Mesothelial cell of epicardium (in vitro differentiated cells): ENCODE measurements at places on chromosomes 12 and 14. TPM values are rescaled to one million over a fixed set of nuclear protein-coding genes. Genes with fewer than 3 reads are reported as not detected.

- peaks cover 5% of the 10 kb centered on the region for H3K4me1 ChIP-seq
- DNase-seq, result no peak
- H3K27ac ChIP-seq, result no peak overlapping the region
- no peak overlapping the region for H3K4me3 ChIP-seq
Observed at GRCh38 chr14:60183138-60183537, 17.9 kb upstream of the DHRS7 start.

DNA sequence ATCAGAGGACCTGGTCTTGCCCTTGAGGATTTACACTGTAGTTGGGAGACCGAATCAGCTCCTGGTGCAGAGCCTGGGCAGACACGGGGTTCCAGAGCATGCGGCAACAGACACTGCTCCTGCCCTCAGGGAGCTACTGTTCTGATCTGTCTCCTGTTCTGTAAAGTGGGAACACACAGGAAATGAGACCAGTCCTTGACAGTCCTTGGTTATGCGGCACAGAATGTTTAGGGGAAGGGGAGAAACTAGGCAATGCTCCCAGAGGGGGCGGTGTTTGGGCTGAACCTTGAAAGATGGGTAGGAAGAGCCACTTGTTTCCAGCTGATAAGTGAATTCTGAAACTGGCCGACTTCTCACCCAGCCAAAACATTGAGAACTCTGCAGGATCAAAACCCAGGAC is 132.4 kb downstream of the ZFP36L1 start:
- H3K4me1 ChIP-seq, result peaks cover 79% of the 10 kb centered on the region
- no peaks in the 10 kb centered on the region for H3K27me3 ChIP-seq

- DNase-seq, result no peak
- no peaks in the 10 kb centered on the region for H3K27me3 ChIP-seq
- H3K4me1 ChIP-seq, result peaks cover 4% of the 10 kb centered on the region
- no peak overlapping the region for H3K27ac ChIP-seq
Observed at GRCh38 chr12:132079200-132079599, 64.9 kb downstream of the DDX51 start.

GRCh38 chr12:106282457-106283097 is 20.0 kb upstream of the TCP11L2 start:
- H3K27ac ChIP-seq, result no peak overlapping the region
- no peak for DNase-seq
- H3K27me3 ChIP-seq, result peaks cover 2% of the 10 kb centered on the region
- peaks cover 1% of the 10 kb centered on the region for H3K4me1 ChIP-seq
- H3K4me3 ChIP-seq, result no peak overlapping the region

DNA sequence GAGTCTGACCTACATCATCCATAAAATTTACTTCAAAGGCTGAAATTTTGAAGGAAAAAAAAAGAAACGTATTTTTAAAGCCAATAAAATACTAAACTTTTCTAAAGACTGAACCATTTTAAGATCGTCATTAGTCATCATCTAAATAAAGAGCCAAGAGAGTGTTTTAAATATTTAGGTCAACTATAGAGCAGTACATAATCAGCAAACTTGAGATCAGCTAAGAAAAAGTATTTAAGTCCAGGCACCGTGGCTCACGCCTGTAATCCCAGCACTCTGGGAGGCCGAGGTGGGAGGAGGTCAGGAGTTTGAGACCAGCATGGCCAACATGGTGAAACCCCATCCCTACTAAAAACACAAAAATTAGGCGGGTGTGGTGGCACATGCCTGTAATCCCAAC is 35.5 kb downstream of the HECTD1 start:
- no peaks in the 10 kb centered on the region for H3K4me1 ChIP-seq
- H3K4me3 ChIP-seq, result no peak overlapping the region
- H3K27ac ChIP-seq, result peak overlapping the region; percentile 25
- DNase-seq, result no peak

DNA sequence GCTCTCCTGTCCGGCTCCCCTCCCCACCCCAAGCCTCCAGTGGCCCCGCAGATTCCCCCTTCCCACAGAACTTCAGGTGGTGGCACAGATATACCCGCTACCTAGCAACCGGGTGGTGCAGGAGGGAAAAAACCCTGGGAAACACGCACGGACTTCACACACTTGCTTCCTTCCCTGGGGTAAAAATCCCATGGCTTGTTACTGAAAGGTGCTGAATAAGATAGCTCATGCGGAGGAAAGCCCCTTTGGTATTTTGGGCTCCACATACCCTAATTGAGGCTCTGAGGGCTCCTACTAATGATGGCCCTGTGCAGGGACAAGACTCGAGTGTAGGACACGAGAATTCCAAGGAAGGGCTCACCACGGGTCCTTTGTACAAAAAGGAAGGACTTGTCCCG is 869 bp upstream of the RIMBP2 start:
- DNase-seq, result no peak
- H3K27ac ChIP-seq, result peak overlapping the region; percentile 52
- H3K36me3 ChIP-seq, result no peaks in the 10 kb centered on the region
- peaks cover 19% of the 10 kb centered on the region for H3K4me1 ChIP-seq

DNA sequence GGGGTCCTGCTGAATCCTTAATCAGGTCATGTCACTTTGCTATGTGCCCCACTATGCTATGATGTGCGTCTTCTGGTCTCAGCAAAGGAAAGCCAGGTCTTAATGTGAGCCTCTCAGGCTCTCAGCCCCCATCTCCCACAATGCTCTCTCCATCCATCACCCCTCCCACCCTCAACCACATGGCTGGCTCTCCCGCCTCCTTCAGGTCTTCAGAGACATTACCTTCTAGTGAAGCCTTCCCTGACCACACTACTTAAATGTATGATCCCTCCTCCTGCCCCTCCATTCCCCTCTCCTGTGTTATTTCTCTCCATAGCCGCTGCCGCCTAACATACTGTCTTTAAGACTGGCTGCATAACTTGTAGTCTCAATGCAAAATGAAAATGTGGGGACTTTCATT is 50.5 kb downstream of the KRT80 start:
- H3K27me3 ChIP-seq, result no peaks in the 10 kb centered on the region
- DNase-seq, result no peak
- H3K36me3 ChIP-seq, result no peaks in the 10 kb centered on the region
- H3K4me3 ChIP-seq, result no peak overlapping the region

DNA sequence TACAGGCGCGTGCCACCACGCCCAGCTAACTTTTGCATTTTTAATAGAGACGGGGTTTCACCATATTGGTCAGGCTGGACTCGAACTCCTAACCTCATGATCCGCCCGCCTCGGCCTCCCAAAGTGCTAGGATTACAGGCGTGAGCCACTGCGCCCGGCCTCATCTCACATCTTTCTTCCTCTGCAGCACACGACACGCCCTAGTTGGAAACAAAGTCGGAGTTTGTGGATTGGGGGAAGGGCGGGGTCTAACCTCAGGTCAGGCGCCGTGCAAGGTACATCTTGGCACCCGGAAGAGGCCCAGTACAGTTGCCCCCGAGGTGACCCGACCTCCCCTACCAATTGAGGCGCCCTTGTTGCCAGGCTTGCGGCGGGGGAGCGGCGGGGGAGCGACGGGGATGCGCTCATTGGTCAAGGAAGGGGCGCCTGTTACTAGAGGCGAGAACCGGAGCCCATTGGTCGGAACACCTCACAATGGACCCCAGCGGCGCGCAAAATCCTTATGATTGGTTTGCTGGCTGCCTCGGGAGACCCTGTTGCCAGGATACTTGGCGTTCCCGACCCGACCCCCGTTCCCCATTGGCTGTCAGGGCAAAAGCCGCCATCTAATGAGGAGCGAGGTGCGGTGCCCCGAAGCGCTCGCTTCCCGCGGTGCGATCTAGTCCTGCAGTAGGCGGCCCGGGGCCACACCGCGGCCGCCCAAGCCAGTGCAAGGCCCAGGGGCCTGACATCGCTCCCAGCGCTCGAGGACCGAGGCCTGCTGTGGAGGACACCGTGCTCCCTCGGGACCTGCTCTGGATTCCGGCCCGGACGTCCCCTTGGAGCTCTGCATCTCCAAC is at the start of gene REC8:
Gene REC8 (plus strand): TSS at position 659 of the 839 bp plus-strand sequence. CDS start 473 bp downstream, outside the sequence.
- DNase-seq, result peak; percentile 92
- peak within 1 kb of the TSS; percentile 94 for H3K27ac ChIP-seq
- no peaks in the 10 kb centered on the region for H3K27me3 ChIP-seq
- H3K4me3 ChIP-seq, result peak within 1 kb of the TSS; percentile 83
- peaks cover 27% of the 10 kb centered on the region for H3K36me3 ChIP-seq

DNA sequence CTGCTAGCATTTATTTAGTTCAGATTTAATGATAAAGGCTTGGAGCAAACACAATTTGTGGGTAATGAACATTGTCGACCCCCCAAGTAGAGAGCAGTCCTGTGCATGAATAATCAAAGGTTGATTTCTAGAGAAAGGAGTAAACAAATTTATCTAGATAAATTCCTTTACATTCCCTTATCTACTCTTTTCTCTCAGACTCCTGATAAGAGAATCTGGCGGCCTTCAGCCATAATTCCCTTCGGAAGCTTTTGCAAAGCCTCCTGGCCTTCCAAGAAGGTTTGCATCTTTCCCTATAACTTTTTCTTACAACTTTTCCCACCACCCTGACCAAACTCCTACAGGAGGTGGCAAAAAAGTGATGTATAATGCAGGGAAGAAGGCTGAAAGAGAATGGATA is 42.1 kb downstream of the TMTC3 start:
- no peaks in the 10 kb centered on the region for H3K27me3 ChIP-seq
- no peak overlapping the region for H3K4me3 ChIP-seq
- H3K36me3 ChIP-seq, result peaks cover 64% of the 10 kb centered on the region
- DNase-seq, result no peak
- H3K4me1 ChIP-seq, result peaks cover 2% of the 10 kb centered on the region

DNA sequence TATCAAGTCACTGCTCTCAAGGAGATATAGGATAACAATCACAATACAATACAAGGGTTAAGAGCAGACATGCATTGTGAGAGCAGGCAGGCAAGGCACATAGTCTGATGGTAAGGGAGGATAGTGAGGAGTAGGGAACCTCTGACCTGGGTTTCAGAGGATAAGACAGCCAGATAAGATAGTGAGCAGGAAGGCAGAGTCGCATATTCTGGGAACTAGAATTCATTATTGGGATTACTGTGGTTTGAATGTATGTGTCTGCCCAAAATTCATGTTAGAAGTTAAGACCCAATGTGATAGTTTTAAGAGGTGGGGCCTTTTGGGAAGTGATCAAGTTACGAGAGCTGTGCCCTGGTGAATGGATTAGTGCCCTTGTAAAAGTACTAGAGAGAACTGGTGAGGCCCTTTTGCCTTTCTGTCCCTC is 14.4 kb upstream of the ATF1 start:
- no peak overlapping the region for H3K27ac ChIP-seq
- H3K4me1 ChIP-seq, result peaks cover 15% of the 10 kb centered on the region
- no peak for DNase-seq

DNA sequence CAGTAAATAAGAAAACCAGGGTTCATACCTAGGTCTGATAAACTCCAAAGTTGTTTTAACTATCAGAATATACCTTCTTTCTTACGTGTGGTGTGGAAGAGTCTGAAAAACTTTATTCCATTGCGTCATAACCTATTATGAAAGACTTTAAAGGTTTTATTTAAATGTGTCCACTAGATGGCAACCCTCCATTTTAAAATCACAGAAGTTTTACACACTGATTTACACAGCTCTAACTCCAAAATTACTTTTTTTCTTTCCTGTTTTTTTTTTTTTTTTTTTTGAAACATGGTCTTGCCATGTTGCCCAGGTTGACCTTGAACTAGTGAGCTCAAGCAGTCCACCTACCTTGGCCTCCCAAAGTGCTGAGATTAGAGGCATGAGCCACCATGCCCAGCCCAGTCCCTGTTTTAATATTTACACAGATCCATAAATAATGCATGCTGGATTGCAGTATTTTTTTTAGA is 17.3 kb upstream of the TMPRSS12 start:
- H3K4me1 ChIP-seq, result peaks cover 17% of the 10 kb centered on the region
- H3K27ac ChIP-seq, result peak overlapping the region; percentile 87
- no peak overlapping the region for H3K4me3 ChIP-seq
- H3K36me3 ChIP-seq, result no peaks in the 10 kb centered on the region
- H3K27me3 ChIP-seq, result no peaks in the 10 kb centered on the region
- DNase-seq, result no peak

DNA sequence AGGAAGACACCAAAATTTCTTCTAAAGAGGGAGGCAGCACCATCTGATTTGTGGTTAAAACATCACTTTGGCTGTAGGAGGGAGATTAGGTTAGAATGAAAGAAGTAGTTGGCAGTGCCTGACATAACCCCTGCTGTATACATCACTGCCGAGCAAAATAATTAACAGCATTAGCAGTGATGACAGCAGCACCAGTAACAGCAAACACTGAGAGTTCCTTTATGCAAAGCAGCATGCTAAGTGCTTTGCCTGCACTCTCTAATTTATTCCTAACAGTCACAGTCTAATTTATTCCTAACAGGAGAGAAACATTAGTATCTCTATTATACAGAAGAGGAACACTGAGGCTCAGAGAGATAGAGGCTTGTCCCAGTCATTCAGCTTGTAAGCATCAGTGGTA is 1469.7 kb downstream of the AACS start:
- H3K4me3 ChIP-seq, result no peak overlapping the region
- peaks cover 8% of the 10 kb centered on the region for H3K4me1 ChIP-seq
- no peak for DNase-seq
- no peaks in the 10 kb centered on the region for H3K36me3 ChIP-seq
- H3K27ac ChIP-seq, result no peak overlapping the region

GRCh38 chr14:58873228-58873953 is 235.6 kb downstream of the DACT1 start:
- no peak overlapping the region for H3K4me3 ChIP-seq
- H3K4me1 ChIP-seq, result peaks cover 27% of the 10 kb centered on the region
- peak; percentile 35 for DNase-seq
- no peaks in the 10 kb centered on the region for H3K27me3 ChIP-seq
- H3K27ac ChIP-seq, result peak overlapping the region; percentile 57

DNA sequence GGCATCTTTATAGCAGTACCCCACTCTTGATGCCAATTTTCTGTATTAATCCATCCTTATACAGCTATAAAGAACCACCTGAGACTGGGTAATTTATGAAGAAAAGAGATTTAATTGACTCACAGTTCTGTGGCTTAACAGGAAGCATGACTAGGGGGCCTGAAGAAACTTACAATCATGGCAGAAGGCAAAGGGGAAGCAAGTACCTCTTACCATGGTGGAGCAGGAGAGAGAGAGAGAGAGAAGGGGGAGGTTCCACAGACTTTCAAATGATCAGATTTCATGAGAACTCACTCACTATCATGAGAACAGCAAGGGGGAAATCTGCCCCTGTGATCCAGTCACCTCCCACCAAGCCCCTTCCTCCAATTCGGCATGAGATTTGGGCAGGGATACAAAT is 84.4 kb downstream of the SLC24A4 start:
- H3K36me3 ChIP-seq, result no peaks in the 10 kb centered on the region
- no peak overlapping the region for H3K27ac ChIP-seq
- peaks cover 1% of the 10 kb centered on the region for H3K27me3 ChIP-seq

GRCh38 chr12:47742253-47742825 is 16.3 kb downstream of the RAPGEF3 start:
- H3K4me3 ChIP-seq, result no peak overlapping the region
- DNase-seq, result peak; percentile 77
- H3K4me1 ChIP-seq, result peaks cover 29% of the 10 kb centered on the region
- no peaks in the 10 kb centered on the region for H3K36me3 ChIP-seq
- no peak overlapping the region for H3K27ac ChIP-seq

DNA sequence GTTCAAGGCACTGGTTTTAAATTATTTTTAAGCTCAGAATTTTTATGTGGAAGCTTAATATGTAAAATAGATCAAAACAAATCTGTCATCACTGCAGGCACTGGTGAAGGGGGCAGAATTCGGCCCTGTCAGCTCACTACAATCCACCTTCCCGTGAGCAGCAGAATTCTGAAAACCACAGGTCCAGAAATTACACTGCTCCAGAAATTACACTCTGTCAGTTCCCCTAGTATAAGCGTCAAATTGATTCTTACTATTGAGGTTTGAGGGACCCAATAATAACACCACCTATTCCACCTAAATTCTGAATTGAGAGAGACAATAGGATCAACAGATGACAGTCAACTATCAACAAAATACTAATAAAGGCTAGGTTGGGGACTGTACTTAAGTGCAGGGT is 245.5 kb downstream of the PHLDA1 start:
- H3K27me3 ChIP-seq, result no peaks in the 10 kb centered on the region
- no peak overlapping the region for H3K4me3 ChIP-seq
- peak overlapping the region; percentile 25 for H3K27ac ChIP-seq

The TROAP gene
- total RNA-seq, result 29.5 to 30.8 TPM (median 29.8 TPM) in 3 replicates

The WNT1 gene
- total RNA-seq, result not detected in 3 replicates

The SYCP3 gene
- total RNA-seq, result 0.14 to 0.16 TPM (median 0.16 TPM) in 3 replicates
